ENCODE measurements at places on chromosomes 16 and 17. TPM values are rescaled to one million over a fixed set of nuclear protein-coding genes. Genes with fewer than 3 reads are reported as not detected.

CMTR2 gene
- 21.6 TPM for total RNA-seq

COIL gene
- total RNA-seq: 13.3 TPM

ZNF594 gene
- total RNA-seq: 7.1 TPM

QPRT gene
- total RNA-seq: 15.0 TPM

METTL26 gene
- 53.5 TPM for total RNA-seq

USP43 gene
- 4.3 TPM for total RNA-seq

AP2B1 gene
- 153 TPM for total RNA-seq

TAF15 gene
- 142 TPM for total RNA-seq

VTN gene
- 1.3 TPM for total RNA-seq

- no peaks in the 10 kb centered on the region for H3K4me1 ChIP-seq
- no peak for DNase-seq
- no peaks in the 10 kb centered on the region for H3K27me3 ChIP-seq
- H3K4me3 ChIP-seq: no peak overlapping the region
- peaks cover 20% of the 10 kb centered on the region for H3K36me3 ChIP-seq
Measured at GRCh38 chr16:87831421-87832136, 37.7 kb downstream of the SLC7A5 start.

DNA sequence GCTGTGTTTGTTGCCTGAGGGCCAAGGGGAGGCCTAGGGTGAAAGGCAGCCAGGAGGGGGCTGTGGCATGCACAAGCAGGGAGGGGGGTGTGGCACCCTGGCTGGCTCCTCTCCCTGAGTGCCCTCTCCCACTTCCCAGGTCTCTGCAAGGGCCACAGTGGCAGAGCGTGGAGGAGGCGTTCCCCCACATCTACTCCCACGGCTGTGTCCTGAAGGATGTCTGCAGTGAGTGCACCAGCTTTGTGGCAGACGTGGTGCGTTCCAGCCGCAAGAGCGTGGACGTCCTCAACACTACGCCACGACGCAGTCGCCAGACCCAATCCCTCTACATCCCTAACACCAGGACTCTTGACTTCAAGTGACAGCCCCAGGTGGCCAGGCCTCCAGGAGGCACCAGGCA lies 3.5 kb upstream of the TCF25 start:
- peaks cover 2% of the 10 kb centered on the region for H3K36me3 ChIP-seq
- H3K4me1 ChIP-seq: peaks cover 19% of the 10 kb centered on the region
- H3K27me3 ChIP-seq: no peaks in the 10 kb centered on the region
- H3K27ac ChIP-seq: no peak overlapping the region
- H3K4me3 ChIP-seq: no peak overlapping the region
- no peak for DNase-seq

GRCh38 chr16:23072769-23073549 lies 76.3 kb downstream of the USP31 start:
- H3K27me3 ChIP-seq: no peaks in the 10 kb centered on the region
- no peak overlapping the region for H3K27ac ChIP-seq
- no peak overlapping the region for H3K4me3 ChIP-seq
- no peak for DNase-seq
- H3K4me1 ChIP-seq: peaks cover 10% of the 10 kb centered on the region

GRCh38 chr16:69497876-69498596 lies 67.7 kb upstream of the NFAT5 start:
- H3K36me3 ChIP-seq: no peaks in the 10 kb centered on the region
- no peak overlapping the region for H3K4me3 ChIP-seq
- no peaks in the 10 kb centered on the region for H3K27me3 ChIP-seq
- DNase-seq: no peak
- H3K4me1 ChIP-seq: no peaks in the 10 kb centered on the region

GRCh38 chr16:87458424-87458915 lies 34.4 kb downstream of the ZCCHC14 start:
- no peak overlapping the region for H3K4me3 ChIP-seq
- H3K36me3 ChIP-seq: peaks cover 49% of the 10 kb centered on the region
- H3K27me3 ChIP-seq: no peaks in the 10 kb centered on the region
- H3K4me1 ChIP-seq: peaks cover 28% of the 10 kb centered on the region

DNA sequence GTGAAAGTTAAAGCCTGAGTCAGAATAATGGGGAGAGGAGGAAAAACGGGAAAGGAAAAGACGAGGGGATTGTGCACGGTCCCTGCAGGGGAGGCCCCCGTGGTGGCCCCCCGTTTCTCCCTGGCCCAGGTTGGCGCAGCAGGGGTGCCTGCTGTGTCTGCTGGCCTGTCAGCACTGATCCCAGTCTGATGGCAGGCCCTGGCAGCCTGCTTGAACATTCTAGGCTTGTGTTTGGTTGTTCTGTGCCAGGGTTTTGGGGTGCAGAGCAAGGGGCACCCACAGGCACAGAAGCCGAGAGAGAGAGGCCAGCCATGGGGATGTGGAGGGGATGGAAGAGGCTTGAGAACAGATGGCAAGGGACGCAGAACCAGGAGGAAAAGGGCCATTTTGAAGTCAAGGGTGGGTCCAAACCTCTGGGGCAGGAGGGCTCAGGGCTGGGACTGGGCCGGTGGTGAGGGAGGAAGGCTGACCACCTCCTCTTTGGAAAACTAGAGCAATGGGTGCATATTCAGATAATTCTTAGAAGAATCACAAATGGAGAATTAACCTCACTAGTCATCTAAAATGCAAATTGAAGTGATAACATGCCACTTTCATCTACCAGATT lies 35.9 kb downstream of the TBX4 start:
- no peaks in the 10 kb centered on the region for H3K27me3 ChIP-seq
- no peak overlapping the region for H3K27ac ChIP-seq
- no peaks in the 10 kb centered on the region for H3K36me3 ChIP-seq
- no peak overlapping the region for H3K4me3 ChIP-seq

- peaks cover 34% of the 10 kb centered on the region for H3K36me3 ChIP-seq
- no peaks in the 10 kb centered on the region for H3K27me3 ChIP-seq
- peaks cover 27% of the 10 kb centered on the region for H3K4me1 ChIP-seq
- peak overlapping the region; percentile 70 for H3K27ac ChIP-seq
- DNase-seq: no peak
- peak overlapping the region; percentile 98 for H3K4me3 ChIP-seq
Measured at GRCh38 chr17:44217738-44218343, 1.6 kb downstream of the UBTF start.

- no peak for DNase-seq
- no peaks in the 10 kb centered on the region for H3K36me3 ChIP-seq
- H3K4me1 ChIP-seq: peaks cover 9% of the 10 kb centered on the region
Measured at GRCh38 chr17:48645639-48646182, 19.6 kb upstream of the HOXB9 start.

- peak; percentile 38 for DNase-seq
- no peaks in the 10 kb centered on the region for H3K36me3 ChIP-seq
- peaks cover 9% of the 10 kb centered on the region for H3K4me1 ChIP-seq
Measured at GRCh38 chr17:57625957-57626356, 119.1 kb downstream of the CCDC182 start.

DNA sequence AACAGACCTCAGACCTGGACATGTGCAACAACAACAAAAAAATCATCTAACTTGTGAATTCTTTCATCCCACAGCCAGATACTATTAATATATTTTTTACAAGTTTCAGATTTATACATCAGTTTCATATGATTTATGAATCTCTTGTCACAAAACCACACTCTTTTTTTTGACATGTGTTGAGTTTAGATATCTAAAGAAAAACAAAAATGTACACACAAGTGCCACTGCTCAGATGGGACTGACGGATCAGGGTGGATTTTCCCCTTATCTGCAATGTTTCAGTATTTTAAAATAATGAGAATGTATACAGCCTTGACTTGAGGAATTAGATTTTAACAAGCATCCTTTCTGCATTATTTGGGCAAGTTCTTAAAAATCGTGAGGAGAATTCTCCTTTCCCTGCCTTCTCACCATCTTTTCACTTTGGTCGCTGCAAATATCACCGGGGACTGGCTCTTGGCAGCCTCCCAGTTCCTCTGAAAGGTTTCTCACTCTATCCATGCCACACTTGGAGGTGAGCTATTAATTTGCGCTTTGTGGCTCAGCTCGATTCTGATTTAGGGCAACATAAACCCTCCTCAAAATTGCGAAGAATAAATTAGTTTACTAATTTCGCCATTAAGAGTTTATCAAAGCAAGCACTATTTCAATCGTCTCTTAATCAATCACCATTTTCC lies 225.7 kb downstream of the XYLT1 start:
- H3K4me3 ChIP-seq: no peak overlapping the region
- no peaks in the 10 kb centered on the region for H3K4me1 ChIP-seq

DNA sequence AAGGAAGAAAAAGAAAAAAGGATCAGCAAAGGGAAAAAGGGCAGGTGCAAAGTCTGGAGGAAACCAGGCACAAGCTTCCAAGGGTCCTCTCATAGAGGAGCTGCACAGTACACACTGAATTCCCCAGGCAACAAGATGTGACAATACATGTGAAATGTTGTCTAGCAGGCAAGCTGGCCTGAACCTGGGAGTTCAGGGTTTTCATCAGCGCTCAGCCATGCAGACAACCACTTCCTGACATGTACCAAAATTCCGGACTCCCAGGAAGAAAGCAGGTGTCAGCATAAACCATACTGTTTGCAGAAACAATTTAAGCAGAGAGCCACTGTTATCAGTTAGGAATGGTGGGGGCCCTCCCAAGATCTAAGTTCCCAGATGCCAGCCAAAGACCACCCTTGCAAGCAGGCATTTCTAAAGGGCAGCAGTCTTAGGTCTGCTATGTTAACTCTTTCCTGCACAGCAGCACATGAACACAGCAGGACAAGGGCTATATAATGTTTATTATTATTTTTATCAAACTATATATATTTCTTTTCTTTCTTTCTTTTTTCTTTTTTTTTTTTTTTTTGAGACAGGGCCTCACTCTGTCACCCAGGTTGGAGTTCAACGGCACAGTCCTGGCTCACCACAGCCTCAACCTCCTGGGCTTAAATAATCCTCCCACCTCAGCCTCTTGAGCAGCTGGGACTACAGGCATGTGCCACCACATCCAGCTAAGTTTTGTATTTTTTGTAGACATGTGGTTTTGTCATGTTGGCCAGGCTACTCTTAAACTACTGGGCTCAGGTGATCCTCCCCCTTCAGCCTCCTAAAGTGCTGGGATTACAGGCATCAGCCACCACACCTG lies 10.1 kb downstream of the TK2 start:
- H3K4me3 ChIP-seq: no peak overlapping the region
- H3K27me3 ChIP-seq: no peaks in the 10 kb centered on the region
- H3K36me3 ChIP-seq: peaks cover 48% of the 10 kb centered on the region
- H3K27ac ChIP-seq: no peak overlapping the region
- DNase-seq: no peak

DNA sequence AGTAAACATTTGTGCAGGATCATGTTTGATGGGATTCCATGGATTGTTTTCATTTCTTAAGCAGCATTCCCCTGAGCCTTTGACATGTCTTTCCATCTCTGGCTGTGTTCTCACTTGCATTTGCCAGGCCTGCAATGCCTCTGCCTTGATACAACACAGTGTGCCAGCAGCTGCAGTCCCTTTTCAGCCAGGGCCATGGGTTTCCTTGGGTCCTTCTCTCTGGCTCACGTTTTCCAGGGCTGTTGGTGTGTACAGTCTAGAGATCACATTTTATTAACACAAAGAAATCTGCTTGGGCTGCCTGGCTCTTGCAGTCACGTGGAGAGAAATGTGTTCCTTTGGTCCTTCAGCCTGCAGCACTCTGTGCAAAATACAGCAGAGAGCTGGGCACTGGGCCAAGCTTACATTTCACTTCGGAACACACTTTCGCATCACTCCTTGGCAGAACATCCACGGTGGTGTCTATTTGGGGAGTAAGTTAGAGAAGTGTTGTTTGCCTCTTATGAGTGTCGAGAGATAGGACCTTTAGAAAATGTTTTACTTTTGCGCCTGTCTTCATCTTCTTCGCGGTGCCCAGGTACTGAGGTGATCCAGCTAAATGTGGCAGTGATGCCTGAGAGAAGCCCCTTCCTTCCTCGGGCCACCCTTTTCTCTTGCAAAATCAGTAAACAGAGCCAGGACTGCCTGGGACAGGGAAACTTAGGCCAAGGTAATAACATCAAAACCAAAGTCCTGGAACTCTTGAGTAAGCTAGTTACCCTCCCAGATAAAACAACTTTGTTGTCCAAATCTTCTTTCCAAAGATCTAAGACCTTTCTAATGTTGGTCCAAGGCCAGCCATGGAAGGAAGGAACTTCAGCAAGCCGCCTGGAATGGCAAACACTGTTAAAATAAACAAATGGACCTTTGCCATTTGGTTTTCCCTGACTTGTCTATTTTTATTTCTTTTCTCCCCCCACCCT lies 20.9 kb downstream of the HLF start:
- peak overlapping the region; percentile 86 for H3K27ac ChIP-seq
- no peaks in the 10 kb centered on the region for H3K36me3 ChIP-seq
- H3K27me3 ChIP-seq: no peaks in the 10 kb centered on the region
- H3K4me3 ChIP-seq: no peak overlapping the region

DNA sequence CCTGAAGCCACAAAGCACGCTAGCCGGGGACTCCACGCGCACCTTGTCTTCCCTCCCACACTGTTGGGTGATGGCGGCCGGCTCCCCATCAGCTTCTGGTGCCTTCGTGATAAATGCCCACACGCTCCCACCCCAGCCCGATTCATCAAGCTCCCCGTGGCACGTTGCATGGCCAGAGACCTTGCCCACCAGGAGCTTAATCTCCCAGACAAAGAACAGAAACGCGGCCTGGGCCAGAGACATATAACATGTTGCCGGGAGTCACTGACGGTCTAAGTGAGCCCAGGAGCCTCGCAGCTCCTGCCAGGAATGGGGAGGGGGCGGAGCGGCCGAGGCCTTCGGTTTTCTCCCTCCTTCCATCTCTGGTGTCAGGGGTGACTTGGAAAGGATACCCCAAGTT lies 93.1 kb downstream of the SDK2 start:
- H3K27me3 ChIP-seq: peaks cover 11% of the 10 kb centered on the region
- no peaks in the 10 kb centered on the region for H3K4me1 ChIP-seq

DNA sequence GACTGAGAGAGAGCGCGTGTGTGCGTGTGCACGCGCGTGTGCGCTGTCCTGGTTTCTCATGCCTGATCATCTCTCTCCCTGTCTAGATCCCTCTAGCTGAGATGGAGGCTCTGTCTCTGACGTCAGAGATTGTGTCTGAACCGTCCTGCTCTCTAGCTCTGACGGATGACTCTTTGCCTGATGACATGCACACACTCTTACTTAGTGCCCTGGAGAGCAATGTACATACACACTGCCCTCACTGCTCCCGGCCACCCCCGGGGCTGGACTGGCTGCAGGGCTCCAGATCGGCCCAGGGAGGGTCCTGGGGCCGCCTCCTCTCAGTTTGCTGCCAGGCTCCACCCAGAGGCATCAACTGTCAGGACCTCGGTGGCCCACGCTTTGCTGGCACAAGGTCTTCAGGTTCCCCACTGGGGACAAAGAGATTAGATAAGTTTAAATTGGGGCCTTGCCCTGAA lies 13.1 kb upstream of the ABCC3 start:
- H3K4me3 ChIP-seq: no peak overlapping the region
- peaks cover 5% of the 10 kb centered on the region for H3K4me1 ChIP-seq
- H3K27me3 ChIP-seq: no peaks in the 10 kb centered on the region
- DNase-seq: no peak

DNA sequence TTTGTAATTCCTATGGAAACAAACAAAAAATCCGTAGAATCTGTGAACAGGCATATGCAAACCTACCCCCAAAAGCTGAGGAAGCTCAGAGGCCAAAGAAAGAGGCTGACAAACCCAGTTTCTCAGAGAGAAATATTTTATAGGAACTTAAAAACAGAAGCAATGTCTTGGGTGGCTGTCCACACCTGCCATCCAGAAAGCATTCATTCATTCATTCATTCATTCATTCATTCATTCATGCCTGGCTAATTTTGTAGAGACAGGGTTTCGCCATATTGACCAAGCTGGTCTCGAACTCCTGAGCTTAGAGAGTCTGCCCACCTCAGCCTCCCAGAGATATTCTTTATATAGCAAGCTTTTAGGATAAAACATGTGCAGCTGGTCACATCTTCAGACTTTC lies 154.3 kb downstream of the MRTFB start:
- H3K36me3 ChIP-seq: peaks cover 32% of the 10 kb centered on the region
- no peak overlapping the region for H3K27ac ChIP-seq
- DNase-seq: no peak
- H3K4me1 ChIP-seq: no peaks in the 10 kb centered on the region
